Umbilical cord (tissue), 2 donors: ENCODE measurements at places on chromosomes 2 and 18. TPM values are rescaled to one million over a fixed set of nuclear protein-coding genes. Genes with fewer than 3 reads are reported as not detected.

Gene ESPNL
- 5.5 TPM for total RNA-seq

Gene DES
- 2,247 TPM for total RNA-seq

Gene HOXD11
- 18.1 TPM for total RNA-seq

Gene GULP1
- 64.3 TPM for total RNA-seq

Gene EGR4
- 1.4 TPM for total RNA-seq

Gene MOCOS
- 7.0 TPM for total RNA-seq
